Left renal pelvis (tissue), 4 donors: ENCODE measurements at places on chromosomes 2 and 18. TPM values are rescaled to one million over a fixed set of nuclear protein-coding genes. Genes with fewer than 3 reads are reported as not detected.

DNA sequence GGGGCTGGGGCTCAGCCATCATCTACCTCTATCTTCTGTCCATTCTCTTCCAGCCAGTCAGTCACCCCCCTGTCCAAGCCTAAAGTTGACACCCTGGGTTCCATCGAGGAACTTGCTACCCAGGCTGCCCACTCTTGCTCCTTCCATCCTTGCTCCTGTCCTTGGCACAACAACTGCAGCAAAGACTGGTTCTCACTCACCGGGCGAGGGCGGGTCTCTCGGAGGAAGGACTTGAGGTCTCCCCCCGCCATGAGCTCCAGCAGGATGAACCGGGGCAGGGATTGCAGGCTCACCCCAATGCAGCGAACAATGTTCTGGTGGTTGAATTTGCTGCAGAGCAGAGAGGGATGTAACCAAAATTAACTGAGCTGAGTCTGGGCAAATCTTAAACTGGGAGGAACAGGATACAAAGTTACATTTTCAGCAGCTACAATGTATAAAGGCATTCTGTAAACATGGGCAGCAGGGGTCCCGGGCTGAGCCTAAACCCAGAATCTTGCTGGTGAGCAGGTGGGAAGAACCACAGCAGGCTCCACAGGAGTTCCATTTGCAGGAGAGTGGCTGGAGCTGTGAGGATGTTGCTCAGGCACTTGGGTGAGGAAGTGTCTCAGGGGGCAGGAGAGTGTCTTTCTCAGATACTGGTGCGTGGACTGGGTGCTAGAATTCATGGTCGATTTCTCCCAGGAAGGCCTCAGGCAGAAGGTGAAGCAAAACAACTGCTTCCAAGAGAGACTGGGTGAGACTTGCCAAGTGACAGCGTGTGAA, 105.5 kb downstream of the CLIP4 start:
- no peak for DNase-seq

CCDC74A gene
- polyA plus RNA-seq, result 21.6 TPM

- DNase-seq, result no peak
Measured at GRCh38 chr18:76260941-76261472, 234.0 kb downstream of the ZNF516 start.

- no peak for DNase-seq
Measured at GRCh38 chr2:129347486-129348217, 631.8 kb upstream of the RAB6C start.

- no peak for DNase-seq
Measured at GRCh38 chr2:239684271-239684810, 283.5 kb upstream of the HDAC4 start.

GRCh38 chr2:67954093-67954748, 108.6 kb downstream of the C1D start:
- DNase-seq, result no peak

DNA sequence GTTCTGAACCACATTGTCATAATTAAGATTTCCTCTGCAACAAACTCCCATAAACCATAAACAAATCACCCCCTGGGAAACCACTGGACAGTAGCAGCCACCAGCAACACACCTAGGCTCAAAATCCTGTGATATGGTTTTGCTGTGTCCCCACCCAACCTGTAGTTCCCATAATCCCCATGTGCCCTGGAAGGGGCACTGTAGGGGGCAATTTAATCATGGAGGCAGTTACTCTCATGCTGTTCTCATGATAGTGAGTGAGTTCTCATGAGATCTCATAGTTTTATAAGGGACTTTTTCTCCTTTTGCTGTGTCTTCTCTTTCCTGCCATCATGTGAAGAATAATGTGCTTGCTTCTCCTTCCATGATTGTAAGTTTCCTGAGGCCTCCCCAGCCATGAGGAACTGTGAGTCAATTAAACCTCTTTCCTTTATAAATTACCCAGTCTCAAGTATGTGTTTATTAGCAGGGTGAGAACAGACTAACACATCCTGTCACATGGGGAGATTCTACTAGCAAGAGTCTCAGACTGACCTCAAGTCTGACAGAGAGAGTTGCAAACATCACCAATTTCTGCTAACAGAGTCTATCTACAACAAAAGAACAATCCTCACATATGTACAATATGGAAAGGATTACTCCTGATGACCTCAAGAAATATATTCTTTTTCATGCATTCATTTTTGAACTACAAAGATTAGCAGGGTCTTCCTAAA, 182.6 kb downstream of the GRB14 start:
- no peak for DNase-seq

DNA sequence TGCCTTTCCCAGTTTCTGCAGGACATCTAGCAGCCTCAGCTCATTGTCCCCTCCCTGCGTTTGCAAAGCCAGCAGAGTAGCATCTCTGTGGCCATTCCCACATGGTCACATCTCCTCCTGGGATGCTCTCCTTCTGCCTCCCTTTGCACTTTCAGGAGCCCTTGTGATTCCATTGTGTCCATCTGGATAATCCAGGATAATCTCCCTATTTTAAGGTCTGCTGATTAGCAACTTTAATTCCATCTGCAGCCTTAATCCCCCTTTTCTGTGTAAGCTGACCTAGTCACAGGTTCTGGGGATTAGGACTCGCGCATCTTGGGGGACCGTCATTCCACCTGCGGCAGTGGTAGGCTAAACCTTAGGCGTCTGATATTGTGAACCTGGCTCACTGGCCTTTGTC, 70.7 kb downstream of the NEDD4L start:
- no peak for DNase-seq

- DNase-seq, result no peak
Measured at GRCh38 chr2:159208438-159208837, 78.1 kb downstream of the WDSUB1 start.
